ENCODE measurements at places on chromosomes 5 and 9. TPM values are rescaled to one million over a fixed set of nuclear protein-coding genes. Genes with fewer than 3 reads are reported as not detected.
A peak's percentile ranks its signal among the peaks of the same experiment; 100 is the strongest.

SLC6A7 gene
- not detected for total RNA-seq

KIF24 gene
- 5.2 TPM for total RNA-seq

COL5A1 gene
- total RNA-seq, result 16.0 TPM

PCDHGB1 gene
- total RNA-seq, result 0.29 TPM

INSL6 gene
- not detected for total RNA-seq

LCN15 gene
- total RNA-seq, result not detected

VLDLR gene
- 7.5 TPM for total RNA-seq

DNA sequence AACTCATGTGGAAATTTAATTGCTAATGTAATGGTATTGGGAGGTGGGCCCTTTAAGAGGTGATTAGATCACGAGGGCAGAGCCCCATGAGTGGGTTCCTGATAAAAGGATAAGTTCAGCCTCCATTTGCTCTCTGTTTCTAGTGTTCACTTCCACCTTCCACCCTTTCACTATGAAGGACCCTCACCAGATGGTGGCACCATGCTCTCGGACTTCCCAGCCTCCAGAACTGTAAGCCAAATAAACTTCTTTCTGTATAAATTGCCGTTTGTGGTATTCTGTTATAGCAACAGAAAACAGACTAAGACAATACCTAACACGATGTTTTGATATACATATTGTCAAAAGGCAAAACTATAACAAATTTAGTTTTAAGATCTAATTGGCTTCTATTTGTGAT is 166.2 kb downstream of the DEPDC1B start:
- no peak for DNase-seq

GRCh38 chr5:176133289-176133870 is 104.8 kb upstream of the SIMC1 start:
- DNase-seq, result no peak

DNA sequence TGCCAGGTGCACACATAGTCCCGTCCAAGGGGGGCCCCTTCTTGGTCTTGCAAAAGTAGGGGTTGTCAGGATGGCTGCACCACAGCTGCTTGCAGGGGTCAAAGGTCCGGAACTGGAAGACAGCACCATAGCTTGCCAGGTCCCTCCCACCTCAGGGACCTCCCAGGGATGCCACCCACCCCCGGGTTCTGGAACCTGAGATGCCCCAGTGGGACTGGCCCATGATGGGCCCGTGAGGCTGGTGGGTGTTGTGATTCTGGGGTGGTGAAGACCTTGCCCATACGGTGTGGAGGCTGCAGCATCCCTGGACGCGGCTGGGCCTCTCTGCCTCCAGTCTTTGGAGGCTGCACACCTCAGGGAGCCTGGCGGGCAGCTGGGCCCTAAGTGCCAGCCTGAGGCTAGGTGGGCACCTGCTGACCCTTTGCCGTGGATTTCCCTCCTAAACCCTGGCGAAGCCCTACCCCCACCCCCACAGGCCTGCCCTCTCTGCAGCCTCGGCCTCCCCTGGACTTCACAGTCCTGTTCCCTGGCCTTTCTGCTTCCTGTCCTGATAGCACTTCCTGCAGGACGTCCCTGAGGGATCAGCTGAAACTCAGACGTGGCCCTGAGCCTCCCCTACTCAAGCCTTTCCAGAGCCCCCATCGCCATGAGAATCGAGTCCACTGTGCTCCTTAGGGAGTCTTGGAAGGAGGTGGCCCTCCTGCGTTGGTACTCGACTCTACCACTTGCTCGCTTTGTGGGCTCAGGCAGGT is 92.1 kb downstream of the ZNF354C start:
- no peak for DNase-seq

DNA sequence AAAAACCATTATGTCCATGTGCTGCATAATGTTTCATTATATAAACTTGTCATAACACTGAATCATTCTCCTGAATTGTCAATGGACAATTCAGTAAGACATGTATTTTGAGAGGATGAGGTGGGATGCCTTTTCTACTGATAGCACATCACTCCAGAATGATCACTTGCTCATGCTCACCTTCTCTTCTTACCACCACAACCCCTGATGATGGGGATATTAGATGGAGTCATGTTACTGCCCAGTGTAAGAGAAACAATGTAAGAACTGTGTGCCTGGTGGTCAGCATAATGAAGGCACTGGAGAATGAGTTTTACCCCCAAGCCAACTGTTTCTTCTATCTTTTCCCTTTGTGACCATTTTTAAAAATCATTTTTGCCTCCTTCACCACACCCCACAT is 198.8 kb downstream of the ADAMTSL1 start:
- no peak for DNase-seq

DNA sequence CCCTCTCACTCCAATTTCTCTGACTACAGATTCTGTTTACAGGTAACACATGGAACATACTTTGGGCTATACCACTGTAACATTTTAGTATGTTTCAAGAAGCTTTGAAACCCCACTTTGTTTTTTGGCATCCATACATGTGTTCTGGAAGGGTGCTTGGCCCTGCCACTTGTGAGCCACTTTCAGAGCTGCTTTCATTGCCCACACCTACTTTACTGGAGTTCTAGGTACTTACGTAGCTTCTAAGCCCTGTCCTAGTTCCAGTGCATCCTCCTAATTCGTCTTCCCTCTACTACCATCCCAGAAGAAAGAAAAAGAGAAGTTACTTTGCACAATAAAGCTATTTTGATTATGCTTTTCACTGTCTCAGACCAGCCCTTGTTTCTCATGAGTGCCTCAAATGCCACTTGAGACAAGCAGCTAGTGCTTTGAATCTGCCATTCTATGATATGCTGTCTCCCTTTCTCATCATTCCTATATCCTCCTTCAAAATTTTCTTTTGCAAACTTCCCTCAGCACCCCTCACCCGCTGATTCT is 26.5 kb upstream of the C5orf47 start:
- DNase-seq, result no peak

GRCh38 chr5:157672976-157673375 is 1.6 kb downstream of the C5orf52 start:
- DNase-seq, result no peak

DNA sequence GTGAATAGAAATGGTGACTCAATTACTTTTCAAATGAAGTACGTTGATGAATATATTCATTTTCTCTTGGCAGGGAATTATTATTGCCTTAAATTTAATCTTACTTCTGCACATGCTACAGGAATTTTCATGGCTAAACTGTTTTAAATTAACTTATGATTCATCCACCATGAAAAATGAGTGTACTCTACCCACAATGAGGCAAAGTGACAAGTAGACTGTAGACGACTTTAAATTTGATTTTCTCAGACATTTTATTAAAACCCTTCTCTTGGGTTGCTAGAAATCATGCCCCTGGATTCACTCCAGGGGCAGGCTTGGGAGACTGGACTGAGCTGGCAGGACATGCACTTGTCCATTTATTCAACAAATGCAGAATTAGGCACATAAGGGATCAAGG is 23.5 kb upstream of the ERAP2 start:
- no peak for DNase-seq

DNA sequence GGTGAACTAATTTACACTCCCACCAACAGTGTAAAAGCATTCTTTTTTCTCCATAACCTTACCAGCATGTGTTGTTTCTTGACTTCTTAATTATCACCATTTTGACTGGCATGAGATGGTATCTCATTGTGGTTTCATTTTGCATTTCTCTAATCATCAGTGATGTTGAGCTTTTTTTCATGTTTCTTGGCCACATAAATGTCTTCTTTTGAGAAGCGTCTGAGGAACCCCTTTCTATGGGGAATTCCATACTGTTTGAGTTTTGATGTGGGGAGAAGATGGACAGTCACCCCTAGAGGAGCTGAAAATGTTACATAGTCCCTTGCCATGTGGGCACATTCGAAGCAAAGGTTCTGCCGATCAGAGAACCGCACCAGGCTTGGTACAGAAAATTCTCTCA is 207.0 kb upstream of the SLC30A5 start:
- DNase-seq, result no peak

DNA sequence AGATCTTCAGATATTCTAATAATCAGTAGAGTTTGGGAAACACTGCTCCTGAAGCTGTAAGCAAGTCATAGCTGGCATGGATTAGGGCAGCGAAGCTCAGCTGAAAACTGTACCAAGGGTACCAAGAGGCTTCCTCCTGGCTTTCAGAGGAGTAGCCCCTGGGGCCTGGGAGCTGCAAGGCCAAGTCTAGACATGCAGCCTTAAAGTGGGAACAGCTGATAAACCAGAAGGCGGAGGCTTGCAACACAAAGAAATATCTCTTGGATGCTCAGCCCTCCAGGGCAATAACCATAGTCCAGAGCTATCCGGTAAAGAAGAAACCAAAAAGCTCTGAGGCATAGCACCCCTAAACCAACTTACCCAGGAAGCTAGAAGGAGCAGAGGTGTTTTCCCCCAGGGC is 51.5 kb downstream of the MRPS30 start:
- DNase-seq, result no peak

DNA sequence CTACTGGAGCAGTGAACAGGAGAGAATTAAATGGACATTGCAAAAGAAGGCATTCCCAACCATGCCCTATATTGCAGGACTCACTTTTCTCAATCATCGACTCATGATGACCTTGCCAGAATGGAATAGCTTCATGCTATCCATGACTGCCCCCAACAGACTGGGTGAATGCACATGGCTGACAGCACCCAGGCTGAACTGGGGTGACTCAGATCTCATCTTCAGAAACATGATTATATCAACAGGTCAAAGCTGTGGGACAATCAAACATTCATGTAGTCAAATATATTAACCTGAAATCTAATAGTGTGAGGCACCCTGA is 34.7 kb upstream of the MIER3 start:
- DNase-seq, result peak; percentile 86

- no peak for DNase-seq
Observed at GRCh38 chr5:17325770-17326599, 108.6 kb downstream of the BASP1 start.

GRCh38 chr9:114367772-114368569 is 19.8 kb downstream of the AKNA start:
- no peak for DNase-seq

DNA sequence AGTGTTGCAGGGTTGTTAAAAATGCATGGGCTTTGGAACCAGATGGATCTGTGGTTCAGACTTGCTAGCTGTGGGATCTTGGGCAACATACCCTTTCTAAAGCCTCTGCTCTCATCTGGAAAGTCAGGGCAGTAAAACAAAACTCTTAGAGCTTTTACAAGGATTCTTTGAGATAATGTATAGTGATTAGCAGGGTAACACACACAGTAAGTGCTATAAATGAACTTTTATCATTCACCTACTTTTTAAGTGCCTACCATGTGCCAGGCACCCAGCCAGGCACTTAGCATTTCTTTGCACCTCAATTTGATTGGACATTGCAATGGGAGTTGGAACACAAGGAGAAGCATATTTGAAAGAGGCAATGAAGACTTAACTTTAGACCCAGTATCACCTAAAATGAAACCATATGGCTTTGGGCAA is 208.6 kb upstream of the PAPPA start:
- no peak for DNase-seq

DNA sequence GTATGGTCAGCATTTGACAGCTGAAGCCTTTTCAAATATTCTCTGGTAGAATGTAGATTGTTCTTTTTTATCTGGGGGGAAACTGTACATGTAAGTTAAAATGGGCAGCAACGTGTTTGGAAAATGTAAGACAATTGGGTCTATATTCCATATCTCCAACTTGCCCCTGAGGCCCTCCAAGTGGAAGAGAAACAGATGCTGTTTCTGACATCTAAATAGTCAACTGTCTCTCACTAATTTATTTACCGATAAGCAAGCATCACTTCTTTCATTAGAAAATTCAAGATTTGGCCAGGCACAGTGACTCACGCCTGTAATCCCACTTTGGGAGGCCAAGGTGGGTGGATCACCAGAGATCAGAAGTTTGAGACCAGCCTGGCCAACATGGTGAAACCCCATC is 120.2 kb upstream of the TBCA start:
- DNase-seq, result no peak

DNA sequence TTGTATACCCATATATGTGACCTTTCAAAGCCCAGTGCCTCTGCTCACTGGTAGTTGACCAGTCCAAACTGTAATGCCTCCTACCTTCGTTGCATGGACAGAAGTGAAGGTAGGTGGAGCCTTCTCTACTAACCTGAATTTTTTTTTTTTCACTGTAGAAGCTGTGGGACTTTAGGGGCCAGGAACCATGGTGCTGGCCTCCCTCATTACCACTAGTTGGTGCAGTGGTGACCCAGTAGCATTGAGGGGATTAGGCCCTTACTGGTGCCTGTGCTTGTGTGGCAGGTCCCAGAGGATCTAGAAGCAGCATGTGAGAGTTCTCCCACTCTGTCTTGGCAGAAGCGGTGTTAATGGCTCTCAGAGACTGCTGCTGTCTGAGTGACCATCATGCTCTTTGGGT is 2.3 kb downstream of the RALGPS1 start:
- no peak for DNase-seq

DNA sequence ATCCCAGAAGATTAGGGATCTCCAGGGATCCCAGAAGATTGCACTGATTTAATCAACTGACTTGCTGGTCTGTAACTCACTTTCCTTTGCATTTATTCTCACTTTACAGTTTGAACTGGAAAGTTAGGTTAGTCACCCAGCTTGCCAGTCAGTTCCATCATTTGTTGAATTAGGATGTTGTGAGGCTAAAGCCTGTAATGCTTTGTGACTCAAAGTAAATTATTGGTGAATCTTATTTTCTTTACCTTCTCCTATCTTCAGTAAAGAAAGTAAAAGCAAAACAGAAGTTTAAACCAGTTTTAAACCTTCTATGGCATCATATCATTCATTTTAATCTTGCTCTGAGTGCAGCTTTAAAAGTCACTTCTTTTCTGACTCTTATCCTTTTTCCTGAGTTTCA is 85.8 kb downstream of the SLC44A1 start:
- DNase-seq, result no peak

GRCh38 chr5:114327474-114327873 is 34.4 kb upstream of the KCNN2 start:
- no peak for DNase-seq

DNA sequence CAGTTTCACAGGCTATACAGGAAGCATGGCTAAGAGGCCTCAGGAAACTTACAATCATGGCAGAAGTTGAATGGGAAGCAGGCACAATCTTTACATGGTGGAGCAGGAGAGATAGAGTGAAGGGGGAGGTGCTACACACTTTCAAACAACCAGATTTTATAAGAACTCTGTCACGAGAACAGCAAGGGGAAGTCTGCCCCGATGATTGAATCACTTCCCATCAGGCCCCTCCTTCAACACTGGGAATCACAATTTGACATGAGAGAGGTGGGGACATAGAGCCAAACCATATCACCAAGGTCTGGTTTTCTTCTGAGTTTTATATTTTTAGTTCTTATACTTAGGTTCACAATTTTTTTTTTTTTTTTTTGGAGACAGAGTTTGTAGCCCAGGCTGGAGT is 16.1 kb downstream of the ZCCHC9 start:
- no peak for DNase-seq

DNA sequence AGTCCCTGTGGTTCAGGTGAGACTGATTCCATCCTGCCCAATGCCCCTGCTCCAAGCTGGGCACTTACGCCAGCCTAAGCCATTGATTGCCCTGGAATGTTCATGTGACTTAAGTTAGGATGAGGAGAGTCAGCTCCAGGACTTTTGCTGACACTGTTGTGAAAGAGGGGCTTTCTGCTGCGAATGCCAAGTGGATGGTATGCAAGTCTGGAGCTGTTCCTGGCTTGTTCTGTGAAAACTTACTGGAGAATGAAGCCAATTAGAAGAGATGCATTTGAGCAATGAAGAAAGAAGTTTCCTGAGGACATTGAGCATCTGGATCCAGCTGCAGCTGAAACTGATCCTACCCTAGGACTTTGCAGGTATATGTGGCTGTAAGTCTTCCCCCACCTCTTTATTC is 61.2 kb upstream of the ZFR start:
- no peak for DNase-seq

Data from epithelial cell of proximal tubule (primary cell).